ENCODE measurements at places on chromosomes 1 and 21. TPM values are rescaled to one million over a fixed set of nuclear protein-coding genes. Genes with fewer than 3 reads are reported as not detected.

The SELP gene
- 0.47 TPM for total RNA-seq

The SH2D1B gene
- not detected for total RNA-seq

The CELA3B gene
- total RNA-seq, result not detected

GRCh38 chr1:39639305-39640130 lies at the start of gene HEYL:
Gene HEYL, minus strand, starts transcription at chr1:39639643. Its CDS starts 18 bp downstream, at chr1:39639625.
- peak within 1 kb of the TSS; percentile 51 for H3K4me3 ChIP-seq
- DNase-seq, result peak; percentile 69
- H3K27ac ChIP-seq, result no peak within 1 kb of the TSS

GRCh38 chr1:201332021-201332420 lies 45.5 kb downstream of the TNNT2 start:
- H3K36me3 ChIP-seq, result no peaks in the 10 kb centered on the region
- peaks cover 56% of the 10 kb centered on the region for H3K27me3 ChIP-seq
- no peak for DNase-seq
- no peaks in the 10 kb centered on the region for H3K4me1 ChIP-seq
- H3K4me3 ChIP-seq, result no peak overlapping the region

- H3K27ac ChIP-seq, result peak overlapping the region; percentile 95
- H3K4me1 ChIP-seq, result peaks cover 53% of the 10 kb centered on the region
- DNase-seq, result no peak
- H3K36me3 ChIP-seq, result peaks cover 55% of the 10 kb centered on the region
- H3K4me3 ChIP-seq, result peak overlapping the region; percentile 54
Measured at GRCh38 chr1:243270097-243270864, 14.4 kb downstream of the SDCCAG8 start.

- H3K4me3 ChIP-seq, result peak within 1 kb of the TSS; percentile 59
- no peak for DNase-seq
- H3K36me3 ChIP-seq, result peaks cover 33% of the 10 kb centered on the region
- H3K4me1 ChIP-seq, result peaks cover 51% of the 10 kb centered on the region
- peak within 1 kb of the TSS; percentile 60 for H3K27ac ChIP-seq
Measured at GRCh38 chr1:244451539-244451950, at the start of gene ADSS2. Gene ADSS2, minus strand, starts transcription at chr1:244451909. Its CDS starts 92 bp downstream, at chr1:244451817.

- no peak overlapping the region for H3K4me3 ChIP-seq
- H3K27ac ChIP-seq, result no peak overlapping the region
- no peaks in the 10 kb centered on the region for H3K4me1 ChIP-seq
- no peak for DNase-seq
- H3K36me3 ChIP-seq, result no peaks in the 10 kb centered on the region
- no peaks in the 10 kb centered on the region for H3K27me3 ChIP-seq
Measured at GRCh38 chr1:4916610-4917009, 262.2 kb downstream of the AJAP1 start.

GRCh38 chr1:23911921-23912320 lies 1.2 kb downstream of the CNR2 start:
- H3K4me1 ChIP-seq, result no peaks in the 10 kb centered on the region
- H3K27ac ChIP-seq, result no peak overlapping the region
- no peaks in the 10 kb centered on the region for H3K36me3 ChIP-seq
- H3K4me3 ChIP-seq, result no peak overlapping the region
- no peaks in the 10 kb centered on the region for H3K27me3 ChIP-seq
- no peak for DNase-seq

All from Calu3 (cell line).